ENCODE measurements at places on chromosomes 3 and 15. TPM values are rescaled to one million over a fixed set of nuclear protein-coding genes. Genes with fewer than 3 reads are reported as not detected.
A peak's percentile ranks its signal among the peaks of the same experiment; 100 is the strongest.

DNA sequence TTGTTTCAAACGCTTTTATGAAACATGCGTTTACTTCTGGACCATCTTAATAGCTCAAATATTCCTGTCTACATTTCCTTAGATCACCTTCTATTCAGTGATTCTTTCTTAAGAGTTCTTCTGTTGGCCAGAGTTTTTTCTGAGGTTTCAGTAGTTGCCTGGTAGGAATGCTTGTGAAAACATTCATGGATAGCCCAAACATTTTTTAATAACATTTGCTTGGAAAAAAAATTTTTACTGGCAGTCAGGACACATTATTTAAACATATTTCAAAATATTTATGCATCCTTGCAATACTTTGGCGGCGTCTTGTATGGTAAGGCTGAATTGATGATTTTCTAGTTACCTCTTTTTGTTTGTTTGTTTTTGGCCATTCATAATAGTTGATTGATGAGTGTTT, 47.4 kb upstream of the ZBTB20 start:
- no peak for DNase-seq

GRCh38 chr15:63288778-63289378, 11.5 kb downstream of the APH1B start:
- DNase-seq, result peak; percentile 54

SH2D7 gene
- total RNA-seq, result not detected

CCNB2 gene
- 11.2 TPM for total RNA-seq

- DNase-seq, result no peak
Observed at GRCh38 chr3:133995264-133995663, 34.5 kb downstream of the SLCO2A1 start.

MASP1 gene
- 507 TPM for total RNA-seq

DNA sequence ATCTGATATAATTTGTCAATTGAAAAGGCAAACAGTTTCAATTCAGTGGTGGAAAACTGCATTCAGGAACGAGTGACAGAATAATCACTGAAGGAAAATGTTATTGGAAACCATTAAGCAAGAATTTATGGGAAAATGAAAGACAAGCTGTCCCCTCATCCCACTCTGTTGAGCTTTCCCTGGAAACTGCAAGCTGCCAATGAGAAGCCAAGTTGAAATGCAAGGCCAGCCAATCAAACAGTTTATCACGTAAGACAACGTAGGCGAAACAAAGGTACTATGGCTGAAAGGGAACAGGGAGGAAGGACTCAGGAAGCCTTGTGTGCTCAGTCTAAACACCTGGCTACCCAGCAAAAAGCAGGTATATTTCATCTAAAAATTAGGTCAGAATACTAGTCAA, 187.9 kb upstream of the ATP10A start:
- DNase-seq, result no peak

GRCh38 chr3:115616461-115616860, 6.8 kb upstream of the GAP43 start:
- no peak for DNase-seq

PDE8A gene
- total RNA-seq, result 18.6 TPM

DNA sequence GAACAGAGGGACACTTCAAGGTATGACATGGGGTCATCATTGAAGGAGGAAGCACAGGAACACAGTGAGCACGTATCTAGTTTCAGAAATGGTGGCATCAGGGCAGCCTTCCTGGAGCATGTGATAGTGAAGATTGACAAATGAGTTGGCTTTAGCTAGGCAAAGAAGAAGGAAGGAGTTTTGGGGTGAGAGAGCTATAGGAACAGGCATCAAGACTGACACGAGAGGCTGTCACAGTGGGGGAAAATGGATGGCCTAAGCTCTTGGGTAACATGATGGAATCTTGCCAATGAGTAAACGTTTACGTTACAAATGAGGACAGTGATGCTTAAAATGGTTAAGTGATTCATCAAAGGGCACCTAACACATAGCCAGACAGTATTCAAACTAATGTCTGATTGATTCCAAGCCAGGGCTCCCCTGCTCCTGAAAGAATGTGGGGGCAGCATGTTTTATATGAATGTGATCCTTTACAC, 23.1 kb upstream of the GPR171 start:
- DNase-seq, result no peak

- DNase-seq, result no peak
Observed at GRCh38 chr3:161673866-161674265, 177.3 kb downstream of the OTOL1 start.

GRCh38 chr3:34077417-34078195, 279.2 kb downstream of the PDCD6IP start:
- no peak for DNase-seq

AGBL1 gene
- total RNA-seq, result 0.04 TPM

GRCh38 chr3:124453189-124453588, 277.1 kb upstream of the UMPS start:
- DNase-seq, result no peak

DPPA2 gene
- not detected for total RNA-seq

DNA sequence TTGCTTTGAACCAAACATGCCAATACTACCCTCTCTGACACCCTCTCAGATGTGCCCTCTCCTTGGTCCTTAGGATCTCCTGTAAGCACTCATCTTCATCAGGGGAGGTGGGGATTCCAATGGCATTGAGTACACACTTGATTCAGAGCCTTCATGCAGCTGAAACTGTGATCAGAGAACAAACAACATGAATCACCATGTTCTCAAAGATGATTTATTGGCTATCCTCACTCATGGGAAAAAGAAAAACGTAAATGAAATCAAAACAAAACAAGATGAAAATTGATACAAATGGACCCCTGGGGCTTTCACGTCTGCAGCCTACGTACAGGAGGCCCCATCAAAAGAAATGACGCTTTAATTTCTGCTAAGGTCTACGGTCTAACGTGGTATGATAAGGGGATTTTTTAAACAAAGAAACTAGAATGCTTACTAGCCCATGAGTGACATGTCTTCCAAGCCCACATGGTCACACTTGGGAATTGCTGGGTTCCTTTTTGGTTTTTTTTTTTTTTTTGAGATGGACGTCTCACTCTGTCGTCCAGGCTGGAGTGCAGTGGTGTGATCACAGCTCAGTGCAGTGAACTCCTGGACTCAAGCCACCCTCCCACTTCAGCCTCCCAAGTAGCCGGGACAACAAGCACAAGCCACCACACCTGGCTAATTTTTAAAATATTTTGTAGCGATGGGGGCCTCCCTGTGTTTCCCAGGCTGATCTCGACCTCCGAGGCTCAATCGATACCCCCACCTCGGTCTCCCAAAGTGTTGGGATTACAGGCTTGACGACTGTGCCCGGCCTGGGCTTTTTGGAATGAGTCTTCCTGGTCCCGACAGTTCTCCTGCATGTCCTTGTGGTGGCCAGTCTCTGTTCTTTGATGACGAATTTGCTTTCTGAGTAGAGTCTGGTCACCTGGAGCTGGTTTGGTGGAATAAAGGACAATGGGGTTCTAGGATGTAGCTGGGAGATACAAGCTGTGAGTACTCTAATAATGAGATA, 202.6 kb downstream of the XXYLT1 start:
- DNase-seq, result no peak

- no peak for DNase-seq
Observed at GRCh38 chr3:14918356-14918860, 29.0 kb upstream of the NR2C2 start.

NRROS gene
- total RNA-seq, result 1.6 TPM

CNTN6 gene
- total RNA-seq, result 0.21 TPM

DNA sequence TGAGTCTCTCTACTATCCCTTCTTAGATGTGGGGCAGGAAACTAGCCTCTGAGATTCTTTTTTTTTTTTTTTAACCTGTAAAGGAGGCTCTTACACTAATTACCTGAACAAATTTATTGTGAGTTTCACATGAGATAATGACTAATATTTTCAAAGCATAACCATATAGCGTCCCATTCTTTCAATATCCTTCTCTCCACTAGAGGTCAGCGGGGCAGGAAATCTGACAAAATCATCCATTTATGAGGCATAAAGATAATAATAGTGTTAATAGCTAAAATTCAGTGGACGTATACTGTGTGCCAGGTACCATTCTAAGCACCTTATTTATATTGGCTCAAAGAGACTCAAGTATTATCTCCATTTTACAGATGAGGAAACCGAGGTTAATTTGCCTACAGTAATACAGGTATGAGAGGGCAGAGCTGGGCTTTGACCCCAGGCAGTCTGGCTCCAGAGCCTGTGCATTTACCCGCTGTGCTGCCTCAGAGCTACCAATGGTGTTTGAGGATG, 16.3 kb upstream of the SMAD6 start:
- no peak for DNase-seq
